Retinal pigment epithelial cell (primary cell): ENCODE measurements at places on chromosomes 5 and 9.

DNA sequence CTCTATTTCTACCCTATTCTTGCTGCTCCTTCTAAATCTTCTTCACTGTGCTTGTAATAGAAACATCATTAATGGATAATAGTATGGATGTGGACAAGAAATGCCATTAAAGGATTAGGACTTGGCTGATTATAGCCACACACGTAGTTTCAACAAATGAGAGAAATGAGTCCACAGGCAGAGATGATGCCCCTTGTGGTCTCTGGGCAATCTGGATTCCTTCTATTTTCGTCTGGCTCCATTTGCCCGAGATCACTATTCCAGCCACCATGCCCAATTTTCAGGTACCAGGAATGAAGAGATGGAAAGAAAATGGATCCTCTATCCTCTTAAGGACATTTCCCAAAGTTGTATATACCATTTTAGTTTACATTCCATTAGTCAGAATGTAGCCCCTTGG lies 13.2 kb downstream of the VLDLR start:
- DNase-seq, result no peak

DNA sequence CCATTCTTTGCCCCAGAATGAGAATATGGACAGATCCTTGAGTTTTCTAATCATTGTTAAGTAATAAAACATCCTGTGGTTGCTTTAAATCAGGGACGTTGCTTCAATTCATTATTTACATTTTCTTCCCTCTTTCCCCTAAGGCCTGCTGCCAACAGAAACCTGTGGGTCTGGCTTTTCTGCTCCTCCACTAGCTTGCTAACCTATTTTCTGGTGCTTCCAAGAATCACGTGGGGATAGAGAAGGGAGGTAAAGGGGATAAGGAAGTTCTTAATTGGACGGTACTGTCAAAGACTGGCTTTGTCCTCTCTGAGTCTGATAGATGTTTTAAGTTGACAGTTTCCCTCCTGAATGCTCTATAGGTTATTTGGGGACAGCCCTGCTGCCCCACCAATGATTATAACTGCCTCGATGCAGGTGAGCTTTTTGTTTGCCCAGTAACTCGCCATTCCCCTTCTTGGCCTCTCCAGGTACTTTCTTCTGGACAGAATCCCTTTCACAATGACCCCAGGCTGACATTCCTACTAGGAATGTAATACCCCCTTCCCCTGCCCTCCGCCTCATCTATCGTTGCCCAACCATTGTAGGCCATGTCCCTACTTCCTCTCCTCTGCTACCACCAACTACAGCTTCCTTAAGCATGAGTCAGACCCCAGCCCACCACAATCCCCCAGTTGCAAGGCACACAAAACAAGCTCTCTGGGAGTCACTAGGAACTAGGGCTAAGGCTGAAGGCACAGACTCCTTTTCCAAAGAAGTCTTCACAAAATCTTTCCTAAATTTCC lies 19.9 kb upstream of the CPEB4 start:
- peak; percentile 70 for DNase-seq

DNA sequence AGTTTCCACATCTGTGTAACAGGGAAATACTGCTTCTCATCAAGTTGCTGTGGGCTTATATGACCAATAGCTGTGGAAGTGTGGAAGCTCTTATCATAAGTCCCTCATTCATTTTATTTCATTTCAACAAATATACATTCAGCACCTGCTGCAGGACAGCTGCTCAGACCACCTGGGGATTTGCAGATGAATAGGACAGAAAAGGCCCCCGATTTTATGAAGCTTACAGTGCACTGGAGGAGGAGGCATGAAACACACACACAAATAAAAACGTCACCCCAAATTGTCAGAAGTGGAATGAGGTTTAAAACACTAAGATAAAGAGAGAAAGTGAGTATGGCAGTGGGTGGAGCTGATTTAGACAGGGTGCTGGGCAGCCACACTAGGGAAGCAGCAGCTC lies 107.2 kb downstream of the DRD1 start:
- no peak for DNase-seq

DNA sequence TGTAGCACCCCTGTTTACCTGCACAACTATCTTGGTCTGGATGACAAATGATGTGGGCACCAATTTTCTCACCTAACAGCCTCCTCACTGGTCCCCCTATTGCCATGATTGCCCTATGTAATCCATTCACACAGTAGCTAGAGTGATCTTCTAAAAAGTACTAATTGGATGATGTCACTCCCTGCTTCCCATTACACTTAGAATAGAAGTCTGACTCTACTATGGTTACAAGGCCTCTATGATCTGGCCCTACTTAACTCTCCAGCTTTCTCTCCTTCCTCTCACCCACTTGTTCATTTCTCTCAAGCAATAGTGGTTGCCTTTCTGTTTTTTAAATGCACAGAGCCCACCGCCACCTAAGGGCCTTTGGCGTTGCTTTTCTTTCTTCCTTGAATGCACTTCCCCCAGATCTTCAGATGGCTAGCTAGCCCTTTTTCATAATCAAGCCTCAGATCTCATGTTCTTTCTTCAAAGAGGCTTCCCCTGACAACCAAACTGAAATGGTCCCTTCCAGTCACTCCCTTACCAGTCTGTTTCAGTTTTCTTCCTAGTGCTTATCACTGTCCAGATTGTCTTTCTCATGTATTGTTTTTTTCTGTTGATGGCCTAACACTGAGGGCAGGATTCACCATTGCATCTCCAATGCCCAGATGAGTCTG lies 8.7 kb downstream of the IGIP start:
- no peak for DNase-seq

- DNase-seq, result no peak
Observed at GRCh38 chr5:79074641-79075040, 5.1 kb downstream of the BHMT2 start.

GRCh38 chr5:31860726-31861433 lies 221.9 kb downstream of the PDZD2 start:
- no peak for DNase-seq

DNA sequence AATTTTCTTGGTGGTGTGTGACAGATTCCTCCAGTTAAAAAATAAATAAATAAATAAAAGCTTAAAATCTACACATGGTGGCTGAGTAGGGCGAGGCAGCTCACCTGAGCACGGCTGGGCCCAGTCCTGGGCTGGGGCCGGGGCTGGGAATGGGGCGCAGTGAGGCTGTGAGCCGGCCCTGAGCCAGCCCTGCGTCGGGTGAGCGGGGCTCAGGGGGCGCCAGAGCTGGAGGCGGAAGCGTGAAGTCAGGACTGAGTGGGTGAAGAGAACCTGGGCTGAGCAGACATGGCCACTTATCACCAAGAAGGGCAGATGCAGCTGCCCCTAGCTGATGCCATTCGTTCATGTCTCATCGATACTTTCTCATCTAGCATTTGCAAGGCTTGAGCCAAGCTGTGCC lies 22.8 kb upstream of the DTWD2 start:
- DNase-seq, result no peak

DNA sequence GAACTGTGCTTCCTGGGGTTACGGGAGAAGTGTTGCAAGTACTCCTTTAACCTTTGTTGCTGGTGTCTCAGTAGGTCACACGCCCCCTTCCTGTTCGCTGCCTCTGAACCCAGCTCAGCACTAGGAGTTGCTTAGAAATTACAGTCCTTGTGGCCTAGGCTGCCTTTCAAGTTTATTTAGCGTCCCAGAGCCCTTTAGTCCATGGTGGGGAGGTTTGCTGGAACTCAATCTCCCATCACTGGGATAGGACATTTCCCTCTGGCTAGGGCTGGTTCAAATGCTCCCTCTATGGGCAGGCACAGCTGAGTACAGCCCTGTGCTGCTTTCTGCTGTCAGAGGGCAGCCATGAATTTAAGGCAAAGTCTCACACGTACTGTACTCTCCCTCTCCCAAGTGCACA lies 4.7 kb downstream of the IFNA8 start:
- DNase-seq, result no peak

- DNase-seq, result no peak
Observed at GRCh38 chr5:83654427-83654994, 66.1 kb downstream of the HAPLN1 start.

DNA sequence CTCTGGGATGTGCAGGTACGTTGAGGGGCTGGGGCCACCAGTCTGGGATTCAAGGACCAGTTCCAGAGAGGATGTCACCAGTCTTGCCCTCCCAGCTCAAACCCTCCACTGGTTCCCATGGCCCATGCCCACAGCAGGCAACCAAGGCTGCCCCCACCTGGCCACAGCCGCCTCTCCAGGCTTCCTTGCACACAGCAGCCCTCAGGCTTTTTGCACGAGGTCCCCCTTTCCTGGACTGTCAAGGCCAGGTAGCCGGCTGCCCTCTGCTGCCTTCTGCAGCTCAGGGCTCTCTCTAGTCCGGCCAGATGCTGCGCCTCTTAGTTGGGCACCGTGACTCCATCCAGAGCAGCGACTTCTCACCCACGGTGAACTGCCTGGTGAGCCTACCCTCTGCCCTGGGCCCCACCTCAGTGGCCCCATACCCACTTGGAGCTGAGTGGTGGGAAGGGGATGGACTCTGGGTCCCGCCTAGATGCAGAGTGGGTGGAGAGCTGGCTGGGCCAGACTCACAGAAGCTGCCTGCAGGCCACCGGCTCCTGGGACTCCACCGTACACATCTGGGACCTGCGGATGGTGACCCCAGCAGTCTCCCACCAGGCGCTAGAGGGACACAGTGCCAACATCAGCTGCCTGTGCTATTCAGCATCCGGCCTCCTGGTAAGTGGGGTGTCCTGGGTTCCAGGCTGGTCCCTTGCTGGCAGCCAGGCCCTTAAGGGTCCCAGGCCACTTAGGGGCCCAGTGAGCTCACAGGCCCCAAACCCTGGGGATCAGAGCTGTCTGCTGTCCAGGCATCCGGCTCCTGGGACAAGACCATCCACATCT lies 2.9 kb downstream of the WDR38 start:
- DNase-seq, result no peak

DNA sequence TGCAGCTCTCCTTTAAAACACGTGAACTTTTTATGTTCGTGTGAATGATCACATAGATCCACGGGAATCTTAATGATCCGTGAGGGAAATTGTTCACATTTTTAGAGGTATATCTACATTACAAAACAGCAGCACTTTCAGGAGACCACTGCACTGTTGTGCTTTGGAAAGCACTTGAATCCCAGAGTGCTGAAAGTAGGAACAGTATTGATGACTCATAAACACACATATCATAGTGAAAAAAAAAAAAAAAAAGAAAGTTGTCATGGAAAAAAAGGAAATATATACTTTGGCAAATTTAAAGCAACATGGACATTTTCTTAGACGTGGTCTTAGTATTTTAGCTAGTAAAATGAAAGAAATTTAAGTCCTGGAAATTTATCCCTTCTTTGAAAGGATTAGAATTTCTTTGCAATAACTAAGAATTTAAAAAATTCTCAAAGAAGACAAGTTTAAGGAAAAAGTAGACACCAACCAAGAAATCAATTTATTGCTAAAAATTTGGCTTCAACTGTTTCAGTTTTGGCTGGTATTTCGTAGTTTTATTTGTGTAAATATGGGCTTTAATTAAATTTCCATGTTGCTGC lies 55.4 kb downstream of the ADGRV1 start:
- DNase-seq, result no peak

DNA sequence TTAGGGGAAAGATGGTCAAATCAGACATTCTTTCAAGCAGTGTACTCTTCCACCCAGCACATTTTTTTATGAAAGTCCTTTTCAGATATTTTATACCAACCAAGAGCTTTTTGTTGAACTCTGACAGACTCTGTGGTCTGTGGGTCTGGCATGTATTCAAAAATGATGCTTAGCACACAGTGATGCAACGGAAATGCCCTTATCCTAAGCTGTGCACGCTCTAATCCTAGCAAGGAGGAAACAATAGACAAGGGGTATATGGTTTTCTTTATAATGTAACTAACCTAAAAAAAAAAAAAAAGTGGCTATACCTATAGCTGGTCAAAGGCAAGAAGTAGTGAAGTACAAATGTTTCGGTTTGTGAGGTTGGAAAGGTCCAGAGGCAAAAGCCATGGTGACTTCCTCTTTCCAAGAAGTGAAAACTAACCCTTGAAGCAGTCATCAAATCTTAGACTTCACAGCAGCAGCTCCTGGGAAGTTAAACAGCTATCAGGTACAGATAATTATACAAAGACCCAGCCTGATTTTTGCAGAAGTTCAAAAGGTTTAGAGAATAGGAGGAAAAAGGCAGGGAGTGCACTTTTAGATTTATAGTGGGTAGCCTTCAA lies 82.5 kb downstream of the SEMA6A start:
- DNase-seq, result peak; percentile 90

- no peak for DNase-seq
Observed at GRCh38 chr5:98308960-98309359, 464.5 kb upstream of the RGMB start.

DNA sequence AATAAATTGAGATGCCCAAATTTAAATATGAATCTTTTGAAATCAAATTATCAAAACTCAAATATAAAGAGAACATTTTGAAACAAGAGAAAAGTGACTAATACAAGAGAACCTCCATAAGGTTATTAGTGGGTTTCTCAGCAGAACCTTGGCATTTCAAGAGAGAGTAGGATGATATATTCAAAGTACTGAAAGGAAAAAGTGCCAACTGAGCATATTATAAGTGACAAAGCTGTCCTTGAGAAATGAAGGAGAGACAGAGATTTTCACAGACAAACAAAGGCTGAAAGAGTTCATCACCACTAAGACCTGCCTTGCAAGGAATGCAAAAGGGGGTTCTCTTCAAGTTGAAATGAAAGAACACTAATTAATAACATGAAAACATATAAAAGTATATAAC lies 366.0 kb downstream of the HINT1 start:
- DNase-seq, result no peak

DNA sequence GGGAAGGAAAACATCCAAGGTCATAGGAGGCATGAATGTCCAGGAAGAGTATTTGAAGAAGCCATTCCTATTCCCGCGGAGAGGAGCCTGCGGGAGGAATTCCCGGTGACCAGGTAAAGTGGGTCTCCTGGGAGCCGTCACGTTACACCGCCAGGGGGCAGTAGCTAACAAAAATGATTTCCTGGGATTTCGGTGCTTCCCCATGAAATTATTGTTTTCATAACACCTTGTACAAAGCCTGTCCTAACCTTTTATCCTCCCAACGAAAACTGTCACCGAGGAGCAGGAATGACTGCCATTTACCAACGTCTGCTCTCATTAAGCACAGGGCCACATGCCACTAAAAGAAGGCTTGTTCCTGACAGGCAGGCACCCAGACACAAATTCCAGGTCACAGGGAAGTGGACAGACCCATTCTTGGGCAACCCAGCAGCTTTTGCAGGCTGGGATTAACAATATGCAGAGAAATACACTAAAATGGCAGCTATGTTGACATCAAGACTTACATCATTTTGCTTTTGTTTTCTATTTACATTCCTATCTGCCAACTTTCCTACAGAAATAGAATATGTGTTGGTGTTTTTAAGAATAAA lies 41.2 kb upstream of the CTSL start:
- no peak for DNase-seq

GRCh38 chr9:117616431-117616831 lies 87.8 kb upstream of the TLR4 start:
- no peak for DNase-seq

DNA sequence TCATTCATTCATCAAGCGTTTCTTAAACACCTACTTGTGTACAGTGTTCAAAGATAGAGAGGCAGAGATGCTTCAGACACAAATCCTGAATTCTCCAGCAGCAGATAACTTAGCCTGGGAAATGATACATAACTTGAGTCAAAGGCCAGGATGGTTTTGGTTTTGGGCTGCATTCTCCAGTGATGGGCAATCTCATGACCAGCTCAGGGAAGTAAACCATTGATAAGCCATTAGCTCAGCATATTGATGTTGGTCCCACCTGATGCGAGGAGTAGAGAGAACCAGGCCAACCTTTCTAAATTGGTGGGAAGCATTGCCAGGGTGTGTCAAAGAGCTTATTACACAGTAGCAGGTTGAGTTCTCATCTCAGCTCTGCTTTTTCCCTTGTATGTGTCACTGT lies 53.0 kb downstream of the SH3RF2 start:
- DNase-seq, result no peak
